ENCODE measurements at places on chromosomes 4 and X. TPM values are rescaled to one million over a fixed set of nuclear protein-coding genes. Genes with fewer than 3 reads are reported as not detected.

DNA sequence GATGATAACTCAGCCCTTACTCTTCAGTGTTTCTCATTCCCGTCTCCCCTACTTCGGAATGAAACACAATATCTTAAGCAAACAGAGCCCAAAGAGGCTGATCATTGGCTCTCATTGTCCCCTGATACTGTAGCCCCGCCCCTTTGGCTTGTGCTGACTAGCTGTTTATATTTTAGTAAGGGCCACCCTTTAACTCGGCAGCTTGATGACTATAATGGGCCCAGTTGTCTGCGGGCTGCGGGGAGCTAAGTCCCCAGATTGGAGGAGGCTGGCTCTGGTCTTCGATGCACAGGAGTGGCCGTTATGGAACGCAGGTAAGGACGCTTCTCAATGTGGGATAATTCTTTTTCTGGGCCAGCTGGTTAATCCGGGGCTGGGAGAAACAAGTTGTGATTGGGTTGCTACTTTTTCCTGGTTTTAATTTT lies at the start of gene TRIM2:
TSS of gene TRIM2 (plus strand) at position 197 of the 425 bp plus-strand sequence. CDS start at position 285, 88 bp downstream.
- peak; percentile 10 for DNase-seq

- no peak for DNase-seq
These were observed 29.2 kb downstream of the SLAIN2 start for GRCh38 chr4:48370260-48371134.

DNA sequence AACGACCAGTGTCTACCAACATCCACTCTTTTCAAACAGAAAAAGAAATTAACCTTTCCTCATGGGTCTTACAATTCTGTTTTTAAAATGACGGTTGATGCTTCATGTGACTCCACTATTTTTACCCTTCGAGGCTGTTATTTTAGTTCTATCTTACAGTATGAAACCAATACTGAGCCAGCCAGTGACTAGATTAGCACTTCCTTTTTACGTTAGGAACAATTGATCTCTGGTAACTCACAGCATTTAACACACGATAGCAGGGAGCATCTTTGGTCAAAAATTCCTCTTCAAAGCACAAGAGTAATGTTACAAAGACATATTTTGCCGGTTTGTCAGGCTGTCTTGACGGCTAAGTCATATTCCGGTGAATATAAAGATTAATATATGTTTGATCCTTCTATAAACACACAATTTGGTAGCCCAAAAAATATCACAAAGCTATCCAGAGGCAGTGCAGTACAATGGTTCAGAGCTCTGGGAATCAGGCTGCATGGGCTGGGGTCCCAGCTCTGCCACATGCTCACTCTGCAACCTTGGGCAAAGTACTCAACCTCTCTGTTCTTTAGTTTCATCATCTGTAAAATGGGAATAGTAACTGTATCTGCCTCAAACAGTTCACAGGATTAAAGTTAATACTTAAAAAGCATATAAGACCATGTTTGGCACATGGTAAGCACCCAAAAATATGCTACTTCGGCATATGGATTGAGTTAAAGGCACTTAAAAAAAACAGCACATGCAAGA lies 62.9 kb upstream of the TXK start:
- DNase-seq = no peak

GRCh38 chr4:17932041-17932440 lies 89.5 kb downstream of the LCORL start:
- DNase-seq = no peak

- DNase-seq = no peak
These were observed 284.0 kb upstream of the ZFP42 start for GRCh38 chr4:187711586-187711985.

- no peak for DNase-seq
These were observed 21.9 kb downstream of the HNRNPH2 start for GRCh38 chrX:101429934-101430333.

GRCh38 chr4:1784789-1785591 lies 8.1 kb upstream of the FGFR3 start:
- no peak for DNase-seq

DNA sequence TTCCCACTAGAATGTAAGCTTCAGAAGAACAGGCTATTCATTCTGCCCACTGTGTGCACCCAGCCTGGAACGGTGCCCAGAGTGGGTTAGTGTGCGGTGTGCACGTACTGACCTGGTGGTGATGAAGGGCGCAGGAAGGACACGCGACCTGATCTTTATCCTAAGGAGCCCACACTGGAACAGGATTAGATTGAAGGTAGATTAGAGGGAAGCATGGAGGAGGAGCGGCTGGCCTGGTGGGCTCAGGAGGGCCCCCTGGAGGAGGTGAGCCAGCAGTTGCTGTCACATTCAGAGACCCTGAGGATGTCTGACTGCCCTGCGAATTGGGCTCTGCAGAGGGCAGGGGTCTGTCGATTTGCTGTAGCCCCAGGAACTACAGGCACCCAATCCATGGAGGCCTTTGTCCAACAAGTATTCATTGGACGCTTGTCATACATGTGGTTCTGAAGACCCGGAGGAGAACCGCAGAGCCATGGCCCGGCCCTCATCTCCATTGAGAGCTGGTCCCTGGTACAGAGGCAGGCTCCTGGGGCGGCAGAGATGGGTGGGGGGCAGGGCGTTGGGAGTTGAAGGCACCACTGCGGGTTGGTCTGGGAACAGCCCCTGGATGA lies 73.2 kb downstream of the HTRA3 start:
- no peak for DNase-seq

DNA sequence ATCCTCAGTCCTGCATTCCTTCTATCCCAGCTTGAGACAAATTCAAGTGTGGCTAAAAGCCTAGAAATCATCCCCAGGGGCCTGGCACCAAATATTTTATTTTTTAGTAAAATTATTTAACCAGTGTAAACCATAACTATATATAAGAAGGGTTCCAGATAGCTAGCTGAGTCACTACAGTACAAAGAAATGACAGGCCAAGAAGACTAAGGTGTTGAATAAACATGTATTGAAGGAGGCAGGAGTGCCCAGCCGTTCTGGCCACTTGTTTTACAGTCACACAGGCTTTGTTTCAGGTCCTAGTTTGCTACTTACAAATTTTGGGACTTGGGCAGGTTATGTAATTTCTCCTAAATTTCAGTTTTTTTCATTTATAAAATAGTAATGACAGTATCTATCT lies 225.9 kb upstream of the PITX2 start:
- DNase-seq = no peak

DNA sequence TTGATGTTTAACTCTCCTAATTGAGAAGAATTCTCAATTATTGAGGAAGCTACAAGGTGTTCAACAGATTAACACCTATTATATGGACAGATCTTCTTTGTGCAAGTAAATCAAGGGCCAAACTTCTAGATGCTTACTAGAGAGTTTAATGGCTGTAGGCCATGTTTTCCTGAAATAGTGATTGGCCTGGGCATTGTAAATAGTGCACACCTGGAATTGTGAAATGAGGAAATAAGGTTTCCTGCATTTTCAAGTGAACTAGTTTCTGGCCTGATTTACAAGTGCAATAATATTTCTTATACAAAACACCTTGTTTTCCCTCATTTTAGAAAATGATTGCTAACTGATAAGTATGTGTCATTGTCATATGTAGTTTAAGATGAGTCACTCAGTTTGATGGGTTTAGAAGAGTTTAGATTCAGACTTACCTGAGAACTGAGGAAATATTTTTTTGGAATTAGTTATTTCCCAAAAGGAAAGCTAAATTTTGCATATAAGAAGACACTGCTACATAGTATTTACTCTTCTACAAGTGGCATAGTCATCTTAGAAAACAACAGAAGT lies 21.2 kb downstream of the AFF1 start:
- DNase-seq = no peak

DNA sequence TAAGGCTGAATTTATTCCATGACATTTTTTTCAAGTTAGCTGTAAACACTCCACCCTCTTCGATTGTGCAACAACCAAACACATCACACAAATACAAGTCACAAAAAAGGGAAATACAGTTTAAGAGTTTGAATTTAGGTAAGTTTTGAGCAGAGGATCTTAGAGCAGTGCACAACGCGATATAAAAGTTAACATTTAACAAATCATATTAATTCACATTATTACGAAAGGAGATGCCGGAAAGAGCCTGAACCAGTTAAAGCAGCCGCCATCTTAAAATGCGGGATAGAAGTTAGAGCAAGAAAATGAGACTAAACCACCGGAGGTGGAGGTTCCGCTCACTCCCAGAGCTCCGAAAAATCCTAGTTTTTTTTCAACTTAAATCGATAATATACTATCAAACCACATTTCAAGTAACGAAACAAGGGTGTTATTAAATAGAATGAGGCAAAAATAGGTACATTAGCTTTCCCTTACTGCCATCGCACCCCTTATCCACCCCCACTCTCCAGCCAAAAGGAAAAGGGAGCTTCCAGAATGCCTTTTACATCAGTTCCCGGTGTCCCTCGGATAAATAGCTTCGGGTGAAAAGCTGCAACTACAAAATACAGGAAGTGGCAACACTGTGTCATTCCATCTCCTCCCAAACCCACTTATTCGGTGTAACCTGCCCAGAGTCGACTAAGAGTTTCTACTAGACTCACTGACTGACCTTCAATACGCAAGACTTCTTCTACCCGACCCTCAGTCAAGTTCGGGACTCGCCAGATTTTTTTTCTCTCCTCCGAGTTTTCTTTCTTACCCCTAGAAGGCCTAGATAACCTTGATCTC lies 1.9 kb downstream of the UBE2D3 start:
- DNase-seq = no peak

DNA sequence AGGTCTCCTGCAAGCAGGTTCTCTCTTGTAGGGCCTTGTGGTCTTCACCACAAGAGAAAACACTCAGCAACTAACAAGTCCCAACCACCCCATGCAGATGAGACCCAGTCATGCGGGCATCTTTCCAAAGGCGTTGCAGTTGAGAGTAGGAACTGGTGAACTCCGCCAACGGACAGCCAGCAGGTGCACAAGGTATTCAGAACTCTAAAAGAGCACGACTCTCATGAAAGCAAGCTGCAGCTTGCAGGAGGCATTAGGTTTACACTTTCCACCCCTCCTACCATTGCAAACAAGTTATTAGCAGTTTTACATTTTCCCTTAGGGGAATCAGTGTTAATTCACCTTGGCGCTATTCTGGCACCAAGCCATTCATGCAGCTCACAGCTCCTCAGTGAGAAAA lies 173.4 kb upstream of the KIT start:
- no peak for DNase-seq

- DNase-seq = no peak
These were observed 1.1 kb downstream of the UBE2D3 start for GRCh38 chr4:102826105-102826889.

- DNase-seq = no peak
These were observed 18.4 kb upstream of the ODAM start for GRCh38 chr4:70177090-70177489.

DNA sequence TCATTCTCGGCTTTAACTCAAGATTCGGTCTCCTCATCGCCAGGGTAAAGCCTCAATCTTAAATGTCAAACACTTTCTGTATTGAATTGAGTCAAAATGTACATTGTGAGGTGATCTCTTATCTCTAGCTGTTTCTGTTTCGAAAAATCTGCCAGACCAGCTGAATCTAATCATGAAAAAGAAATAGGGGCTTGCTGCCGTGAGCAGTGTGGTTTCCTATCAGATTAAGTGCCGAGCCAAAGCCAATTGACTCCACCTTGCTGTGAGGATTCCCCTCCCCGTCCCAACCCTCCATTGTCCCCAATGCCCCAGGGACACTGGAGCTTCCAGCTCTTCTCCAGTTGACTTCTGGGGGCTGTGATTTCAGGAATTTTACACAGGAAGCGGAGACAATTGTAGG lies 12.5 kb upstream of the CRLF2 start:
- DNase-seq = no peak

- no peak for DNase-seq
These were observed 41.5 kb downstream of the REELD1 start for GRCh38 chr4:146255874-146256273.

GRCh38 chrX:150146271-150146896 lies 208.1 kb upstream of the EOLA2 start:
- no peak for DNase-seq

DNA sequence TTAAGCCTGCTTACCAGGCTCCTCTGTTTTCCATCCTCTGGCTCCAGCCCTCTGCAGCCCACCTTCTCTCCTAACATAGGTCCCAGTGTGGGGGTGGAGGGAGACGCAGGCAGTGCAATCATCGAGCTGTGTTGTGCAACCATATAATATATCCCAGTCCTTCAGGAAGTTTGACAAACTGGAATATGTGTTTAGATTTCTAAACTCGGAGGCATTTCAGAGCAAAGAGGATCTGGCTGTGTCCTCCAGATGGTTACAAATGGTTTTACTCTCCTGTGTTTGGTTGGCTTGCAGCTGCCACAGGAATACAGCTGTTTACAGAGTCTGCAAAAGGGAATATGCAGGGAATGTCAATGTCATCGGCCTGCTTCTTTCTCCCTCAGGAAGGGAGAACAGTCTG lies 195.3 kb upstream of the LNX1 start:
- no peak for DNase-seq

DNA sequence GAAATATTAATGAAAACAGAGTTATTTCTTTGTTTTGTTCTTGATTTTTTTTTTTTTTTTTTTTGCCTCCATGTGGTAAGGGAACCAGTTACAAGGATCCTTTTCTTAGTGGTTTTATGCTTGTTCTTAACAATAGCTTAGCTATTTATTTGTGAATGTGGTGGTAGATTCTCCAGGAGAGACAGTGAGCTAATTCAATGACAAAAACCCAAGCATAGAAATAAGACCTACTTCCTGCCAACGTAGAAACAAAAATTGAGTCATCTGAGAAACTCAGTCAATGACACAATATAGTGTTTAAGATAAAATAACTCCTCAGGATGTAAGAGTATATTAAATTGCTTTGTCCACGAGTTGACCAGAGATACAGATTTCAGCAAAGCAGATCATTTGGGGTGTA lies 863.8 kb upstream of the PABPC4L start:
- no peak for DNase-seq

The ARL9 gene
- 0.10 TPM for total RNA-seq

The PDGFC gene
- total RNA-seq = 13.7 TPM

The PPARGC1A gene
- total RNA-seq = 1.8 TPM

The RNF175 gene
- total RNA-seq = not detected

The MUC7 gene
- not detected for total RNA-seq

The RAB28 gene
- 12.1 TPM for total RNA-seq

Data from glomerular endothelial cell (primary cell).